ENCODE measurements at places on chromosomes 3 and 15.

DNA sequence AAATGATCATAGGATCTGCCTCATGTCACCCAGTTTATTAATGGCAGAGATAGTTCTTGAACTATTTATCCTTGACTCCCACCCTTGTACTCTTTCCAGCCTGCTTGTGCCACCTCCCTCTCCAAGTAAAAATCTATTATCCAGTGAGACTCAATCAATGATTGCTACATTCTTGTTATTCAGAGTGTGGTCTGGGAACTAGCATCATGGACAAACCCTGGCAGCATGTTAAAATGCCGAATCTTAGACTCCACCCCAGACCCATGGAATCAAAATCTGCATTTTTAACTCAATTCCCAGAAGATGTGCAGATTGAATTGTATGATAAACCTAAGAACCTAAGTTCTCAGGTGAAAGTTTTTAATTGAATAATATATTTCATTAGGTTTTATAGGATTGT, 34.7 kb upstream of the PYDC2 start:
- no peak for DNase-seq

GRCh38 chr3:4936982-4937614, 42.1 kb upstream of the BHLHE40 start:
- DNase-seq, result no peak

DNA sequence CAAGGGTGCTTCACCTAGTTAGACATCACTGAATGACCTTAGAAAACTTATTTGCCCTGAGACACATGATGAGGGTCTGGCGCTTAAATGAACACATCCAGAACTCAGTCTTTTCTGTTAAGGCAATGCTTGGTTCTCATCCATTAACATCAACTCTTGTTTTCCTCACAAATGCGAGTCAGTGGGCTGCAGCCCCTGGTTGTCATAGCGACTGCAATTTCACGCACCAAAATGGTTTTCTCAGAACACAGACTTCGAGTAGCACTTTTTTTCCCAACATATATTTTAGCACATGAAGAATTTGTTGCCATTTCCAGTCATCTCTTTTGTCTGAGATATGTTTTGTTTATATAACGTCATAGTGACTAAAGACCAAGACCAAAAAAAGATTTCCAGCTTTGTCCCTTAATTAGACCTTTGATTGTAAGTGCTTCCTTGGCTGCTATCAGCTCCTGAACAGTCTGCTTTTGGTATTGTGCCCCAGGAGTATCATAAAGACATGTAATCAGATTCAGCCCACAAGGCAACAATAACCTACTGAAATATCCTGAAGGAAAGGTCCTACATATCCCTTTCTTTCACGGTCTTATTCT, 68.5 kb downstream of the GPR176 start:
- no peak for DNase-seq

GRCh38 chr3:142586803-142587406, 8.4 kb upstream of the ATR start:
- DNase-seq, result peak; percentile 87

DNA sequence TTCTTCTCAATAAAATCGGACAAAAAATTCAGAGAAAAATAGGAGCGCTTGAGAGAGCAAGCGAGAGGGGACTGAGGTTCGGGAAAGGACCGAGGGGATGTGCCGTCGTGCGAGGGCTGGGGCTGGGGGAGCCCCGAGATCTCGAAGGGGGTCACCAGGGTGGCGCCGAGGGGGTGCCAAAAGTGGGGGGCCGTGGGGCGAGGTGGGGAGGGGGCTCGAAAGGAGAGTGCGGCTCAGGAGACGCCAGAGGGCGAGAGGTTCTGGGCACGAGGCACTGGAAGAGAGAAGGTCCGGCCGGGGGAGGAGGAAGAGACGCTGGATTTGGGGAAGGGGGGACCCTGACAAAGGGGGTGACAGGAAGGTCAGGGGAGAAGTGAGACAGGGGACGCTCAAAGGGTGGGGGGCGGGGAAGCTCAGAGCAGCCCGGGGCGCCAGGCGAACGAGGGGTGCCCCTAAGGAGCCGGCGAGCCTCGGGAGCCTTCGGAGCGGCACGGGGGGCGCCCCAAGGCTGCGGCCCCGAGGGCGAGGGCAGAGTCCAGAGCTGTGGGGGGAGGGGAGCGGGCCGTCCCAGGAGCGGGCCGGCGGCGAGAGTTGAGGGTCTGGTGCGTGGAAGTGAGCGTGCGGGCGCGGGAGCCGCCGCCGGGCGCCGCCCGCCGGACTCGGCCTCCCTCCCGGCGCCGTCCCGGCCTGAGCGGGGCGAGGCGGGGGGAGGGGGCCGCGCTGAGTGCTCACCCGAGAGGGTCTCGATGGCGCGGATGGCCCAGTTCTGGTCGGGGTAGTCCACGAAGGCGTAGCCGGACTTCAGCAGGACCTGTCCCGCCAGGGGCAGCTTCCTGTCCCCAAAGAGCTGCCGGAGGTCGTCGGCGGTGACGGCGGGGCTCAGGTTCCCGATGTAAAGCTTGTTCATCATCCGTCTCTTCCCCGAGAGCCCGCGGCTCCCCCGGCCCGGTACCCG, 514 bp downstream of the IGF2BP2 start:
- no peak for DNase-seq

- DNase-seq, result no peak
Observed at GRCh38 chr3:126684218-126684751, 19.8 kb upstream of the CHCHD6 start.

- DNase-seq, result no peak
Observed at GRCh38 chr3:107106316-107106715, 270.9 kb upstream of the CCDC54 start.

DNA sequence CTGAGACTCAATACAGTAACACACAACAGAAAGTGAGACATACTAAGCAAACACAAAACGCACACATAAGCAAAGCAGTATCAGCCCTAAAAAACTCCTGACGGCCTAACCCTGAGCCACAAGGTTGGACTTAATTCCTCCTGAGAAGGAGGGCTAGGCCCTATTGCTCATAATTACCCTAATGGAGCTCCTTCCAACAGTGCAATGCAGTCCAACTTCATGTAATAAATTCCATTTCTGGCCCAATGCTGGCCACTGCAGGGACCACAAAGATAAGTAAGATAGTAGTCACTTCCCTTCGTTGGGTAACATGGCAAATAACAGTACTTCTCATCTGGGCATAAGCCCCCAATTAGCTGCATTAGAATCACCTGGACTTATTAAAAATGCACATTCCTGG, 4.2 kb downstream of the VPS39 start:
- DNase-seq, result no peak

- DNase-seq, result no peak
Observed at GRCh38 chr3:113441051-113441770, at the start of gene CFAP44. TSS of gene CFAP44 (minus strand) at chr3:113441493. CDS start at chr3:113433664, 7,829 bp downstream.

- no peak for DNase-seq
Observed at GRCh38 chr3:147313513-147313912, 92.8 kb downstream of the ZIC4 start.

DNA sequence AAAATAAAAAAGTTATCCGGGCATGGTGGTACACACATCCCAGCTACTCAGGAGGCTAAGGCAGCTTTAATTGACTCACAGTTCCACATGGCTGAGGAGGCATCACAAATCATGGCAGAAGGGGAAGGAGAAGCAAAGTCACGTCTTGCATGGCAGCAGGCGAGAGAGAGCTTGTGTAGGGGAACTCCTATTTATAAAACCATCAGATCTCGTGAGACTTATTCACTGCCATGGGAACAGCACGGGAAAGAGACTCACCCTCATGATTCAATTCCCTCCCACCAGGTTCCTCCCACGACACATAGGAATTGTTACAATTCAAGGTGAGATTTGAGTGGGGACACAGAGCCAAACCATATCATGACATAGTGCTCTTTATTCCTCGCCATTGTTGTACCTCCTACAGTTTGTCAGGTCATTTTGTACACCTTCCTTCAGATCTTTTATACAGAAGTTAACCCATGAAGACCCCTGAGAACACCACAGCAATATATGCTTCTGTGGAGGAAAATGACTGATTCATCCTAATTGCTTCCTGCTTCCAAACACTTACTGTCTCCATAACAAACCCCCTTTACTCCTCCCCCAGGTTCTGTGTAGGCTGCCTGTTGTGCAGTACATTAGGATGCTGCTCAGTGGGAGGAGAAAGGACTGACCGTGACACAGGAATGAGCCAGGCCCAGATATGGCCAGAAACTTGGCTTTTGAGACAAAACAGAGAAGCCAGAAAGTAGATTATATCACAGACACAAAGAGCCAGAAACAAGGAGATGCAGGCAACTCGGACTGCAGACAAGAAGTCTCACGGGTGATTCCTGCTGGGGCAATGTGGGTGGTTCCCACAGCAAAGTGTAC, 67.9 kb upstream of the HEG1 start:
- no peak for DNase-seq

- DNase-seq, result no peak
Observed at GRCh38 chr3:151798466-151798865, 15.4 kb upstream of the AADAC start.

GRCh38 chr3:125192190-125193035, 20.1 kb downstream of the SLC12A8 start:
- DNase-seq, result no peak

DNA sequence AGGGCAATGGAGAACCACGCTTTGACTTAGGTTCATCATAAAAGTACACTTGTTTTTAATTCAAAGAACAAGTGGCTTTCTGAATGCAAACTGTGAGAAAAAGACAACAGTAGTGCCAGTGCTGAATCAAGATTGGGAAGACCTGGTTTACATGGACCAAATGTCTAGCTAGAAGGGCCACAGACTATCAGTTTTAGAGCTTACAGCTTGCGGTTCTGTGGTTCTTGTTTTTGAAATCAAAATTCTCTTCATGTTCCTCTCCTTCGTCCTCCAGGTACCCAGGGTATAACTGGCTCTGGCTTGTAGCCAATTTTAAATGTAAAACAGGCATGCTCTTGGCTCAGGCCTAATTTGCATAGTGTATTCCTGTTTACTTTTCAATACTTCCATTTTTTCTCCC, 124.6 kb downstream of the TGFBR2 start:
- DNase-seq, result no peak

DNA sequence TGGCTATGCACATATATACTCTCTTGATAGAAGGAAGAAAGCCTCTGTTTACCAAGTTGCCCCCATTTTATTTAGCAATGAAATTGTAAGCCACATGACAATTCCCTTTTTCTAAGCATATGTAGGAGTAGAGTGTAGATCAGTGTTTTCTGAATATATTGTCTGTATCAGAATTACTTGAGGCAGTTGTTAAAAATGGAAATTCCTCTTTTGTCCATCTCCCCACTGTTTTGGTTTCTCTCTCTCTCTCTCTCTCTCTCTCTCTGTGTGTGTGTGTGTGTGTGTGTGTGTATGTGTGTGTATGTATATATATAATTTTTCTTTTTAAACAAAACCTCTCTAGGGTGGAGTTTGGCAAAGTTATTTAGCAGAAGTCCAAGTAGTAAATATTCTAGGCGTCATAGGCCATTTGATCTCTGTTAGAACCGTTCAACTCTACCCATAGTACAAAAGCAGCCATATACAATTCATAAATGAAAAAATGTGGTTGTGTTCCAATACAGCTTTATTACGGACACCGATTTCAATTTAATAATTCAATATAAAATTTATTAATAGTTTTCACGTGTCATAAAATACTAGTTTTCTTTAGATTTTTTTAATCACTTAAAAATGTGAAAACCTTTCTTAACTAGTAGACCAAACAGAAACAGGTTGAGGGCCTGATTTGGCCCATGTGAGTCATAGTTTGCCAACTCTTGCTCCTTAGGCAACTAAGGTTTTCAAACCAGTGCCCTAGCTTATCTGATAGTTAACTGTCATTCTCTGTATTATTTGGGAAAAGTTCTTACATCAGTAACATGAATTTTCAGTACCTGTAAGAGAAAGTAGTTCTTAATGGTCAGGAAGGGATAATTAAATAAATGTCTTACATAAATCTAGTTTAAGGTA, 39.8 kb downstream of the UBE2E1 start:
- no peak for DNase-seq

GRCh38 chr3:84946240-84946639, 12.5 kb upstream of the CADM2 start:
- DNase-seq, result no peak

- no peak for DNase-seq
Observed at GRCh38 chr3:41207355-41207754, 8.1 kb downstream of the CTNNB1 start.

- no peak for DNase-seq
Observed at GRCh38 chr3:196093317-196094111, 11.6 kb upstream of the TFRC start.

DNA sequence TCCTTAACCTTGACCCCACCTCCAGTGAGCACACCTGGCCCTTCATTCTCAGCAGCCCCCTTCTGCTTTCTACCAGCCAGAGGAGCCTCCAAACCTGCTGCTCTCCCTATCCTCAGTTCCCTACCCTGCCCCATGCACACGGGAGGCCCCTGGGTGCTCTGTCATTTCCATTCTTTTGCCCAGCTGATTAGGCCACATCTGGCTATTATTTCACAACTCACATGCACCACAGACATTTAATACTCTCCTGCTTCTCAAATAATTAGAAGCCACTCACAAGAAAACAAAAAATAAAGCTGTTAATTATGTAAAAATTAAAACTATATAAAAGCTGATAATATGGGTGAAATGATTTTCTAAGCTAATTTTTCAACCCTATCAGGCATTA, 50.7 kb downstream of the MYLK start:
- no peak for DNase-seq

DNA sequence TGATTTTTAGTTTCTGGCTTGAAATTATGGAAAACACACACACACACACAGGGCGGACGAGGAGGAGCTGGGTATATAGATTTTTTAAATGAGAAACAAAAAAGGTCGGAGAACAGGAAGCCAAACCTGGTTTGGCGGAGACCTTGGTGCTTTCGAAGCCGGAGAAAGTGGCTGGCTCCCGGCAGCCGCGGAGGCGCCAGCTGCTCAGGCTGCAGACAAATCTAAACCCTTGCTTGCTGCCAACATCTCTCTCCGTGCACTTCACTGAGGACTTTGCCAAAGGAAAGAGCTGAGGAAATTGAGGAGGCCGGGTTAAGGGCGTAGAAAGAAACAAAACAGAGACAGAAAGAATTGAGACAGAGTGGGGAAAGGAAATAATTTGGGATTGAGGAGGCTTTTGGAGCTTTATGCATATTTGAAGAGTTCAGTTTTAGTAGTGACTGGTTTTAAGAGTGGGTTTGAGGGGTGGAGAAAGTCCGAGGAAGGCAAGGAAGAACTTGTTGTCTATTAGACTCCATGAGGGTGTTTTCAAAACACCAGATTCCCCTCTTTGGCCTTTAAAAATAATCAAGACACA, 2.2 kb downstream of the ZIC1 start:
- no peak for DNase-seq

- DNase-seq, result no peak
Observed at GRCh38 chr3:106510206-106510605, 641.4 kb upstream of the CBLB start.

- no peak for DNase-seq
Observed at GRCh38 chr15:69808756-69809155, 289.0 kb downstream of the TLE3 start.
